ENCODE measurements at places on chromosomes 12 and 14.

GRCh38 chr12:57733928-57734327 lies 4.6 kb downstream of the AGAP2 start:
- no peak for DNase-seq

DNA sequence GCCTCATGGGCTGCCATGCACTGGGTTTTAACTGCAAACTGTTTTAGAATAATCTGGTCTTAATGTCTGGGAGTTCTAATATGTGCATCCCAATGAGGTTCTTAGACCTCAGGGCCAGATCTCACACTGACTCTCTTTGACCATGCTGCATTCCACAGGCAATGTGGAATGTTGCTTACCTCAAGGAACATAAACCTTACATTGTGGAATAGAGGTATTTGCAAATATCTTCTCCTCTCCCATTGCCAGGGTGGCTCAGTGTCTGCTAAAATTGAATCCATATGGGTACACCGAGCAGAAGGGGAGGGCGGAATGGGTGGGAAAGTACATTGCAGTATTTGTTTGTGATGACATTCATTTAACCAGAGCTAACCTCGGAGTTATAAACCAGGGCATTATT lies 78.6 kb downstream of the CHST11 start:
- no peak for DNase-seq

DNA sequence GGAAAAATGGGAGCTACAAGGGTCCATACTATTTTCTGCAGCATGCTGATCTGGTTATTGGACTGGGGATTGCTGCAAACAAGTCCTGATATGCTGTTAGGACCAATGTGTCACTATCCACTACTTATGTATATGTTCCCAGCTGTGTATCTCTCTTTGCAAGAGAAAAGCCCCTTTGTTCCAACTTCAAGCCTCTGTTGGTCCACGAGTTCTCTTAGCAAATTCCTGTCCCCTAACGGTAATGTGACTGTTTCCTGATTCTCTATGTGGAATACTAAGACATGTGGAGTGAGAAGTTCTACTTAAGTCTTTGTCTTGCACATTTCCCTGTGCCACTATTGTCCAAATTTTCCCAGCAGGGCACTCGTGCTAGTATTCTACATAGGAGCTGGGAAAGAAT lies 557.7 kb downstream of the FSCB start:
- no peak for DNase-seq

DNA sequence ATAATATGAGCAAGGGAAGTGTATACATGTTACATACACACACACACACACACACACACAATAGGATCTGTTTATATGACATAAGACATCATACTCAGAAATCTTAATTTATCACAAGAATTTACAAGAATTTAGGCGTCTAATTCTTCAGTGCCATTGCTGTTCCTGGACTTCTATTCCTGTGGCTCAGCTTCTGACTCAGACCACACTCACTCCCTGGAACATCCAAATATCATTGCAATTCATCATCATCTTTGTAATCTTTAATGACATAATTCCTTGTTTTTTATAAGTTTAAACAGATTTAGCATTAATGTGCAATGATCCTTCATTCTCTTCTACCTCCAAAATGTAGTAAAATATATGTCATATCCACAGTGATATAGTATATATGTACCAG lies 544.2 kb downstream of the FOXG1 start:
- DNase-seq = no peak

GRCh38 chr12:31205054-31205453 lies 120.9 kb downstream of the SINHCAF start:
- no peak for DNase-seq

DNA sequence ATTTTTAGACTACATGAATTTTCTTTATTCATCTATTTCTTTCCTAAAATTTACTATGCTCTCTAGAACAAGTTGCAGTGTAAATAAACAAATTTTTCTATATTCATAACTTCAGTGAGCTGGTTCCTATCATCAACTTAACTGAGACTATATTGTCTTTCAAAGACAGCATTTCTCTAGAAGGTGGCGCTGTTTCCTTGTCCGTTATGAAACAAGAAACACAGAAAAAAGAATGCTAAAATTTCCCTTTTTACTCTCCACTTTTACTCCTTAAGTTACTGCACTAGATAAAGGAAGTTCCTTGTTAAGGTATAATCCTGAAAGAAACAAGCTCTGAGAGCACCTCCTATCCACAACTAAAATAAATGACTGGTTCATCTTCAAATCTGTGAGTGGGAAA lies 8.2 kb upstream of the CLEC2A start:
- no peak for DNase-seq

- no peak for DNase-seq
Observed at GRCh38 chr12:103326190-103326589, 169.6 kb downstream of the C12orf42 start.

GRCh38 chr14:75993567-75994041 lies 8.0 kb downstream of the IFT43 start:
- no peak for DNase-seq

- no peak for DNase-seq
Observed at GRCh38 chr12:12450043-12450471, 93.2 kb downstream of the BORCS5 start.

DNA sequence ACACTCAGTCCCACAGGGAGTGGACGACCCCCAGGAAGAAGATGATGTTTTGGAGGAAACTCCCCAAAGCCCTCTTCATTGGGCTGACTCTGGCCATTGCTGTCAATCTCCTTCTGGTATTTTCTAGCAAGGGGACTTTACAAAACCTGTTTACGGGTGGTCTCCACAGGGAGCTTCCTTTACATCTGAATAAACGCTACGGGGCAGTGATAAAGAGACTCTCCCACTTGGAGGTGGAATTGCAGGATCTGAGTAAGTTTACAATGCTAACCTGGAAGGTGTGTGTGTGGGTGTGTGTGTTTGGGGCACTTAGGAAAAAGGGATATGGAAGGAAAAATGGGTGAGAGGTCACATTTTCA lies 416 bp downstream of the GALNT8 start:
- DNase-seq = no peak

DNA sequence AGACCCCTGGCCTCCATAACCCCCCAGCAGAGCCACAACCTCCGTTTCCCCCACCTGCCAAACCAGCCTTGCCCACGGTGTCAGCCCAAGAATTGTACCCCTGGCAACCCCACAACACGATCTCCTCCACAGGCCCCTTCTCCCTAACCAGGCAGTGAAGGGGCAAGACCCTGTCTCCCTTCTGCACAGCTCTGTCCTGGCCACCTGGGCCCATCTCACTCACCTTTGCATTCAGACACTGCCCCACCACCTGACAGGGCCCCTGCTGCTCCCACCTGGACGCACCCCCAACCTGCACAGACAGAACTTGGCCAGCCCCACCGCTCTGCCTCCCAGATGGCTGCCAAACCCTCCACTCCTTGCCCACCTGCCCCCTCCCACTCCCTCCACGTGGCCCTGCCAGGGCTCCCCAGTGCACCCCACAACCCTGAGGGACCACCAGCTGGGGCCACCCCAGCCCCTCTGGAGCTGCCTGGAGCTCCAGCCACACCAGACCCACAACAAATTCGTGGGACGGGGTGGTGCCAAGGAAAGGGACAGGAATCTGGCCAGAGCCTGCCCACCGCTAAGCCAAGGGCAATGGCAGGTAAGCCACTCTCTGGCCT lies 11.8 kb downstream of the AHNAK2 start:
- no peak for DNase-seq

GRCh38 chr12:132064631-132065030 lies 79.5 kb downstream of the DDX51 start:
- DNase-seq = no peak

GRCh38 chr14:44914849-44915248 lies 46.9 kb downstream of the KLHL28 start:
- no peak for DNase-seq

DNA sequence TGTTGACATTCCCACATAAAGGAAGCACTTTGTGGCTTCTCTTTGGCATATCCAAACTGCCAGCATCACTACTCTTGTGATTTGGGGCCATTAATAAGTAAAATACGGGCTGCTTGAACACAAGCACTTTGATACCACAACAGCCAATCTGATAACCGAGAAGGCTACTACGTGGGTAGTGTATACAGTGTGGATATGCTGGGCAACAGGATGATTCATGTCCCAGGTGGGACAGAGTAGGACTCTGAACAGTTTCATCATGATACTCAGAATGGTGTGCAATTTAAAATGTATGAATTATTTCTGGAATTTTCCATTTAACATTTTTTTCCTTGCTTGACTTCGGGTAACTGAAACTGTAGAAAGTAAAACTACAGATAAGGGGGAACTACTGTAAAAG lies 225.0 kb upstream of the DDHD1 start:
- no peak for DNase-seq

DNA sequence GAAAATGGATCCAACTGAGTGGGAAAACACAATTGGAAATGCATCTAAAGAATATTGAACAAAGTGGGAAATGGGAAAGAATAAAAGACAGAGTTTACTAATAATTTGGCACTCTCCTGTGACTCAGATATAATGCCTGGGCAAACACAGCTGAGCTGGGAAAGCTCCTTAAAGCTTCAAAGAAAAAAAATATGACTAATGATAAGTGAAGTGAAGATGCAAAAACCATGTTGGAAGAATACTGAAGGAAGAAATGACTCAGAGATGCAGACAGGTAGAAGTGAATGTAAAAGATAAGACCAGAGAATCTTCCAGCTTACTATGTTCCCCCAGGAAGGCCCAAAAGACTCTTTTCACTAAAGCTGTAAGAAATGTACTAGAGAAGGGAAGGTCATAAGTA lies 62.4 kb upstream of the FOXG1 start:
- DNase-seq = no peak

DNA sequence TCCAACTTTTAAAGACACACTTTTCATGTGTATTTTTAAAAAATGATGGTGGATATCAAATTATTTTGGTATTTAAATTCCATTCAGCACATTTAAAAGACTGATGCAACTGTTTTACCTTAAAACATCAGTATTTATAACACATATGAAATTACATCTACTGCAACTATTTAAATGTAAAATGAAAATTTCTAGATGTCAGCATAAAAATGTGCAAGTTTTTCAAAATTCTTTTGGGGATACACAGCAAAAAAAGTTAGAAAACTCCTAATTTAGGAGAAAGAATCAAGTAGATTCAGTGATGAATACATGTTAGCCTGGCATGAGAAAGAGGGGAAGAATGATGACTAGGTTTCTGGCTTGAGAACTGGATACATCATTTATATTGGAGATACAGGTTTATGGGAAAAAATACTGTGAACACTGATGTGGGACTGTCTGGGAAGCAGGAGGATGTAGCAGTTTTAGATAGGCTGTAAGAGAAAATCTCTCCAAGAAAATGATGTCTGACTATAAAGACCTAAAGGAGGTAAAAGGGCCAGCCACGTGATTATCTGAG lies 9.2 kb downstream of the SOS2 start:
- DNase-seq = no peak

GRCh38 chr12:95487024-95487423 lies 13.1 kb downstream of the METAP2 start:
- DNase-seq = no peak

DNA sequence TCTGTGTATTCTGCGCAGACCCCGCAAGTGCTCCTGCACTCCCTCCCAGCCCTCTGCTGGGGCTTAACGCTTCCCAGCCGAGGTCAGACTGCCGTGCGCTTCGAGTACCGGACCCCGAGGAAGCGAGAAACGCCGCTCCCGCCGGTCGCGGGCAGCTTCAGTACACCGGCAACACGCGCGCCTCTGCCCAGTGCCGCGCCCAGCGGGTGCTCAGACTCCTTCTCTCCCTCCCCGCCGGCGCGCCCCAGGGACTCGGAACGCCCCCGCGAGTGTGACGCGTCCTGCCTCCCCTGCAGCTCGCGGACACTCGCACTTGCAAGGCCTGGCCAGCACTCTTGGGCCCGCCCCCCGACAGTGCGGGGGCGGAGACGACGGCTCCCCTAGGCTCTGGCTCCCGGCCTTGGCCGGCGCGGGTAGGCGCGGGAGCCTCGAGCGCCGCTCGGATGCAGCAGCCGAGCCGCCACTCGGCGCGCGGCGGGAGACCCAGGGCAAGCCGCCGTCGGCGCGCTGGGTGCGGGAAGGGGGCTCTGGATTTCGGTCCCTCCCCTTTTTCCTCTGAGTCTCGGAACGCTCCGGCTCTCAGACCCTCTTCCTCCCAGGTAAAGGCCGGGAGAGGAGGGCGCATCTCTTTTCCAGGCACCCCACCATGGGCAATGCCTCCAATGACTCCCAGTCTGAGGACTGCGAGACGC lies at the start of gene PTGER2:
Gene PTGER2, plus strand, starts transcription at position 410 of the 692 bp plus-strand sequence. Its CDS starts 237 bp downstream, at position 647.
- DNase-seq = peak; percentile 60

DNA sequence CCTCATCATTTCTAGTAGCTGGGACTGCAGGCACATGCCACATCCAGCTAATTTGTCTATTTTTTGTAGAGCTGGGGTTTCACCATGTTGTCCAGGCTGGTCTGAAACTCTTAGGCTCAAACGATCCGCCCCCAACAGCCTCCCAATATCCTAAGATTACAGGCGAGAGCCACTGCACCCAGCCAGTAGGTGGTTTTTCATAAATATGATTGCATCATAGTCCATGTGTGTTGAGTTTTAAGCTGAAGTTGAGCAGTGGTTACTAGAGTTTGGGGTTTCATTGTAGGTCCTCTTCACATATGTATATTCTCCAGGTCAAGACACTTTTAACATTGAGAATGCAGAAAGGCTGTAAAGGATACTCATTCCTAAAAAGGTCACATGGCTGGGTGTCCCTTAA lies 13.1 kb upstream of the TNS2 start:
- DNase-seq = no peak

GRCh38 chr14:68578597-68578996 lies 214.3 kb downstream of the ZFP36L1 start:
- DNase-seq = no peak

GRCh38 chr14:74517731-74518130 lies 24.2 kb downstream of the ISCA2 start:
- no peak for DNase-seq

- DNase-seq = no peak
Observed at GRCh38 chr14:63483315-63483714, 59.9 kb downstream of the PPP2R5E start.

DNA sequence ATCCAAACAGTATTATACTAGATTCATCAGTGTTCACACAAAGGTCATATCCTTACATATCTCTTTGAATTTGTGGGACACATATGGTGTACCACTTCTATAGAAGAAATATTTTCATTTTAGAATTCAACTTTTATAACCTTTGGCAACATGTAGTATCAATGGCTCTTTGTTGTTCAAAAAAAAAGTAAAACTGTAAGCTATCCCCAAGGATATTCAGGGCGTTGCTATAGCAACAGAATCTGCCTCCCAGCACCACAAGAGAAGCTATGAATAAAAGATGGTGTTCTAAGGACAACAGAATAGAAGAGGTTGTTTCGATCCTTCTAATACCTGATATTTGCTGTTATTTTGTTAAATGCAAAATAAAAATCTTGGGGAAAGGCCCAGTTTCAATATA lies 139.3 kb downstream of the BRMS1L start:
- no peak for DNase-seq

GRCh38 chr14:85532374-85533022 lies 2.6 kb downstream of the FLRT2 start:
- no peak for DNase-seq

DNA sequence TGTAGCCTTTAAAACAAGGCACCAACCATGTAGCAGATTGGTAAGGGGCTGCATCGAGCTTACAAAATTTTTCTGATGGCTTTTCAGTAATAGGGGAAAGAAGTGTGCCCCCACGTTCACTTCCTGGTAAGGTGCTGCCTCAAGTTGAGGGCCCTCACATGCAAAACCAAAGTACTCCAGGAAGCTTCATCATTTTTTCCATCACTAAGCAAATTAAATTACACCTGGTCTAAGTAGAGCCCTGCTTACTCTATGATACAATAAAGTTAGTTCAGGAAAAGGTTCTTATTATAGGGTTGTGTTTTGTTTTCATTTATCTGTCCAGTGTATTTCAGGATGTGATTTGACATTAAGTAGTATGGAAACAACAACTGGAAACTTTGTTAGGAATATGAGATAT lies 15.0 kb upstream of the AKAP5 start:
- no peak for DNase-seq
